ENCODE measurements at places on chromosomes 7 and 10. TPM values are rescaled to one million over a fixed set of nuclear protein-coding genes. Genes with fewer than 3 reads are reported as not detected.

SH2B2 gene
- total RNA-seq = 15.6 TPM

ZNF438 gene
- 11.6 TPM for total RNA-seq

CLEC2L gene
- not detected for total RNA-seq

ZNF488 gene
- not detected for total RNA-seq

GBX1 gene
- total RNA-seq = not detected

EGFR gene
- total RNA-seq = 70.5 TPM

PIK3CG gene
- total RNA-seq = 11.8 TPM

STEAP1B gene
- total RNA-seq = 2.8 TPM

LBX1 gene
- not detected for total RNA-seq

DNA sequence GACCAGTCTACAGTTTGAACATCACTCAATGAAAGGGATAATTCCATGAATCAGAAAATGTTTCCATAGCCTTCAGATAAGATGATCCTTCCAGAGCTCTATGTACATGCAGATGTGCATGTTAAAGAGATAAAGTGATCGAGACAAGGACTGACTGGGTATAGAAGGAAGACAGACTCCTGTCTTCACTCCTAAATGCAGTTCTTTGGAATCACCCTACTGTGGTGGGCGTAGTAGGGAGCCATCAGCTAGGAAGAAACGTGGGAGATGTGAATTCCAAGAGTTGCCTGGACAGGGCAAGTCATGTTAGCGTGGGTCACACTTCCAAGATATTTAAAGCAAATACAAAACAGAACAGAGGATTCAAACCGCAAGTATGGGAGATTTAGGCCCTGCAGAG, 23.9 kb downstream of the LOXL4 start:
- DNase-seq = no peak

DNA sequence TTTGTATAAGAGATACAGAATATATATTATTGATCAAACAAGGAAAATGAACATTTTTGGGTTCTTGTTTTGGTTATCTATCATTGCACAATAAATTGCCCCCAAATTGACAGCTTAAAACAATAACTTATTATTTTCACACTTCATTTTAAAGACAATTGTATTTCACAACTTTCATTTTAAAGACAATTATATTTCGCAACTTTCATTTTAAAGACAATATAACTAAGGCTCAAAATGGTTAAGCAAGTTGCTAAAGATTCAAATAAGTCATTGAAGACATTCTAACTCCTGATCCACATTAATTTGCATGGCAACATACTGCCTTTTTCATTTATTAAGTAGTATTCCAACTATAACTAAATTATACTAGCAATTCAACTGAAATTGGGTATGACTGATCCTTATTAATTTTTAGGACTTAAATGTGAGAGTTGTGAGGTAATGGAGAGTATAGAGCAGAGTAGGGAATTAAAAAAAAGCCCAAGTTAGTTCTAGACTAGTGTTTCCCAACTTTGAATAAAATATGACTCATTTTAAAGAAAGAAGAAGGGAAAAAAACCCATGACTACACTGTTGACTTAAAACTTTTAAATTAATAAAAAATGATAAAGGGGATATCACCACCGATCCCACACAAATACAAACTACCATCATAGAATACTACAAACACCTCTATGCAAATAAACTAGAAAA, 9.9 kb upstream of the STEAP2 start:
- no peak for DNase-seq

DNA sequence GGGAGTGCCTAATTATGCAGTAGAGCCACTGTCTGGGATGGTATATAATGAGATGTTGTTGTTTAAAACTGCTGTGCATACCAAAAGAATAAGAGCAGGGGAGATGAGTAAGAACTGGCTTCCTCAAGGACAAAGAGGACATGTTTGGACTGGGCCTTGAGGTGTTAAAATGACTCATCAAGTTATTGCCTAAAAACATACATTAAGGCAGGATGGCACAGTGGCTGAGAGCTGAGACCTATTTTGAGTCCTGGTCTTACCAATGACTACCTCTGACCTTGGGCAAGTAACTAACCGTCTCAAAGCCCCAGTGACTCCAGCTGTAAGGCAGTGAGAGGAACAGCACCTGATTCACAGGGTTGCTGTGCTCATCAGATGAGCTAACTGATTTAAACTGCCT, 71.1 kb downstream of the CFAP58 start:
- DNase-seq = no peak

DNA sequence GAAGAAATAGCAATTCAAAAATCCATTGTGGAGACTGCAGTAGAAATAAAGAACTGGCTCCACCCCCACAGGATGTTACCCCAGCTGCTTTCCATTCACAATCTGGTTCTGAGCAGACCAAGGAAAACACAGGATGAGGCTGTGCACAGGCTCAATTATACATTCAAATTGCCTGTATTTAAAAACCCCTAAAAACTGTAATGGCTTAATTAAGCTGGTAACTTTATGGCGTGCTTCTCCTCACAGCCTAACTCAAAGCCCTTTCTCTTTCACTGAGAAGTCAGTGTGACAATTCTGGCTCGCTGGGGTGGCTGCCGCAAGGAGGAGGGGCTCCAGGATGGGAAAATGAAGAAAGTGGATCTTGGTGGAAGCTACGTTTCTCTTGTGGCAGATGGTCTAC, 1191.1 kb downstream of the SORCS1 start:
- no peak for DNase-seq

GRCh38 chr10:20767028-20767427, 130.1 kb downstream of the NEBL start:
- no peak for DNase-seq

DNA sequence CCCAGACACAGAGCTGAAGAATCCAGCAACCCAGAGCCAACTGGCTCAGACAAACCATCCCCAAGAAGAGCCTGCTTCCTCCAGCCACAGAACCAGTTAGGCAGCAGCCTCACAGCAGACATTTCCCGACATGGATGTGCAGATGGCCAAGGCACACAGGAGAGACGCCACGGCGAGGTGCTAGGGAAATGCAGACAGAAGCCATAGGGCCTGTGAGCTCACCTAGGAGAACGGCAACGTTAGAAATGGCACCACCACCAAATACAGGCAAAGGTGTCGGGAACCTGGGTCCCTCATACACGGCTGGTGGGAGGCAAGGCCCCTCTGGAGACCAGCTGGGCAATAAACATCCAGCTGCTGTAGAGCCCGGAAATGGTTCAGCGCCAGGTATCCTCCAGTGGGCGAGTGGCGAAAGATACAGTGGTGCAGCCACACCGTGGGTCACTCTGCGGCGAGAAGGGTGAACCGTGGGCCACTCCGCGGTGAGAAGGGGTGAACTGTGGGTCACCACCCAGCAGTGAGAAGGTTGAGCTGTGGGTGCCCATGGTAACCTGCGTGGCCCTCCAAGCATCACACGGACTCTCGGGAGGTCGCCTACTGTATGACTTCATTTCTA, 31.2 kb downstream of the JAKMIP3 start:
- DNase-seq = no peak

DNA sequence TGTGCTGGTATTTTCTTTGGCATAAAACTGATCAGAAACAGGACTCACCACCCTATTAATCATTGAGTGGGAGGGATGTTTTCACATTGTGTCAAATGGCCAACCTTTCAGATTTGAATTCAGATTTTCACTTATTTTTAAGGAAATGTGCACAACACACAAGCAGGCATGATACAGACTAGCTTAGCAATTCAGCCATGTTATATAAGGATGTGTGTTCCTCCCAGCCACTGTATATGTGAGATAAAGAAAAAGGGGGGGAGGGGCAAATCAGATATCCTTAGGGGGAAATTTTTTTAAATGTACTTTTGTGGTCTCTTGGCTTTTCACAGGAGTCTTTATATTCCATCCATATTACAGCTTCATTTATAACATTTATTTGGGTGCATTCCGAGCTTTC, 3.1 kb downstream of the GAD2 start:
- no peak for DNase-seq

- no peak for DNase-seq
Observed at GRCh38 chr7:101936223-101936610, 118.8 kb downstream of the CUX1 start.

Measured in aorta (tissue), 5 donors.